ENCODE measurements at places on chromosomes 16 and 17.

- DNase-seq: no peak
These were observed 94.5 kb downstream of the MARF1 start for GRCh38 chr16:15548482-15548891.

GRCh38 chr16:19696328-19696727 lies 21.7 kb downstream of the KNOP1 start:
- DNase-seq: peak; percentile 54

- no peak for DNase-seq
These were observed 124.3 kb upstream of the NACA2 start for GRCh38 chr17:61715348-61715747.

GRCh38 chr17:3026856-3027751 lies 36.3 kb downstream of the OR1D5 start:
- no peak for DNase-seq

DNA sequence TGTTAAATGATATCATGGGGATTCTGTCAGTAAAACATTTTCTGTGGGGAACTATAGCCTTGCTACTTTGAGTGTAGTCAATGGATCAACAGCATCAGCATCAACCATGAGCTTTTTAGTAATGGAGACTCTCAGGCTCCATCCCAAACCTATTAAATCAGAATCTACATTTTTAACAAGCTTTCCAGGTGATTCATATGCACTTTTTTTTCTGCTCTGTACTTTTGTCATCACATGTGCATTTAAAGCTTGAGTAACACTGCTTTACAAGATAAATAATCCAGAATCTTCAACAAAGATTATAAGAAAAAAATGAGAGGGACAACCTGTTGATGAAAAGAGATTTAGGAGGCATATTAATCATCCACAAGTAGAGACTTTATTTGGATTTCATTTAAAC lies 23.5 kb downstream of the NUP93 start:
- DNase-seq: no peak

GRCh38 chr17:41655611-41656111 lies 31.3 kb upstream of the KRT17 start:
- no peak for DNase-seq

- no peak for DNase-seq
These were observed 519 bp downstream of the ST6GALNAC2 start for GRCh38 chr17:76585033-76585648.

DNA sequence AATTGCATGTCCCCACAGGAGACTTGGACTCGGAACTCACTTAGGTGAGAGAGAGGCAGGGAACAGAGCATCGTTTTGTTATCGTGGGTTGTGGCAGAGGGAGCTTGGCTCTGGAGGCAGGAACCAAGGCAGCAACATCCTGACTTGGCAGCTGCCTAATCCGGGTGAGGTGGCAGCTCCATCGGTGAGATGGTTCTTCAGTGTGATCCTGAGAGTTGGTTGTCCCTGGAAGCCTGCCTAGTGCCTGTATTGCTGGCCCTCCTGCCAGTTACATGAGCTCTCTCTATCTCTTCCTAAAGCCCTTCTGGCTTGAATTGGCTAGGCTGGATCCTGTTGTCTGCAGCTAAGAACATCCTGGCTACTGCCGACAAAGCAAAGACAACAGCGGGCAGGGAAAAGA lies 19.9 kb upstream of the SEC14L1 start:
- DNase-seq: no peak

DNA sequence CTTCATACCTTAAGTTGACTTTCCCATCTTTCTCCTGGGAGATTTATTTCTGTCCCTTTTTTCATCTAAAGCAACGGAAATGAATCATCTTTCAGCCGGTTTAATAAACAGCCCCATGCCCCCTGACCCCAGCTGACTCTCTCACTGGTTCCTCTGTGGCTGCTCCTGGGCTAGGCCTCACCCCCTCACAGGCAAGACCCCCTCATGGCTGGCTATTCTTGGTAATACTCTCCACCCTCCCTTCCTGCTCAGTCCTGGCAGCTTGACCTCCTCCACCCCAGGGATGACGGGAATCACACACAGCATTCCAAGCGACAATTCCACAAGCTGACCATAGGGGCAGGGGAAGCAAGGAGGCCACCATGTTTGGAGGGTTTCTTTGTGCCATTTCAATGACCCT lies 1.5 kb upstream of the ADAP2 start:
- DNase-seq: no peak

DNA sequence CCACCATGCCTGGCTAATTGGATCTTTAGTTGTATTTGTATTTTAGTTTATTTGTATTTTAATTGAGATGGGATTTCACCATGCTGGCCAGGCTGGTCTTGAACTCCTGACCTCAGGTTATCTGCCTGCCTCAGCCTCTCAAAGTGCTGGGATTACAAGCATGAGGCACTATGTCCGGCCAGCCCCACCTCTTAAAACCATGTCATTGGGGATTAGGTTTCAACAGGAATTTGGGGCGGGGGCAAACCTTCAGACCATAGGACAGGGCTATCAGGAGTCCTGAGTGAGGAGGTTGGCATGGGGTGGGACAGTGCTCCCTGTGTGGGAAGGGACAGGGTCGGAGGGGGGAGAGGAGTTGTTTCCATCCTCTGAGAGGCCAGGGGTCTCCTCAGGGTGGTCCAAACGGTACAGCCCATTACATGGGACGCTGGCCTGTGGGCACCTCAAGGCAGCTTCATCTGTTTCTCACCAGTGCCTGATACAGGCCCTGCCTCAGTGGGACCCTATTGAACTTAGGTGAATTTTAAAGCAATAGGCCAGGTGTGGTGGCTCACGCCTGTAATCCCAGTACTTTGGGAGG lies 21.6 kb downstream of the GAA start:
- no peak for DNase-seq

DNA sequence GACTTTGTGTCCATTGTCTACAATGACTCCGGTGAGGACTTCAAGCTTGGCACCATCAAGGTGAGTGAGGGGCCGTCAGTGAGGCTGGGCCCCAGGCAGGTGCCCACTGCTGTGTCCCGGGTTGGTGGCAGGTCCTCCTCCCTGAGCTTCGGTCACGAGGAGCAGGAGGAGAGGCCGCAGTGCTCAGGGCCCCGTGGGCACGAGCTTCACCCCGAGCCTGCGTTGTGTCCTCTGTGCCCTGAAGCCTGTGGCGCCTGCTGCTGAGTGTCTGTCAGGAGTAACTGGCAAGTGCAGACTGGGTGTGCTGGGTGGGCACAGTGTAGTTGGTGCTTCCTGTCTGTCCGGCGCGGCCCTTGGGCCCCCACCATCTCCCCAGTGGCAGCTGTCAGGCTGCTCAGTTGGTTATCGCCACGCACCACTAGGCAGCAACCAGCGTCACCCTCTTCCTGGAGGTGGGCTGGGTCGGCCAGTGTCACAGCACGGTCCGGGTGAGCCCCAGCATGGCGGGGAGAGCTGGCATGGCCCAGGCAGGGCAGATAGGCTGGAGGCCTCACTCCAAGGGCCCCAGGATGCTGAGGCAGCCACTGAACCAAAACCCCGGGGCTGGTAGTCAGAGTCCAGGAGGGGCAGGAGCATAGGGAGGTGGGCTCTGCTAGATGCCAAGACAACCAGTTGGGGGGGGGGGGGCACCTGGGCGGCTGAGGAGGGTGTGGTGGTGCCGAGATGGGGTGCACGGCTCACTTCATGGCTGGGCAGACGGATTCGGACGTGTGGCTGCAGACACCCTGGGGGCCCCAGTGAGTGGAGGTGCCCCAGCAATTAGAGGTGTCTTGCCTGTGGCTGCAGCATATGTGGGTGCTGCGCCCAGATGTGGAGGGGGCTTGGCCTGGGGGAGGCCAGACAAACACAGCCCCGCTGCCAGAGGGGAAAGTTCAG lies 39.3 kb downstream of the TSC2 start:
- DNase-seq: no peak

DNA sequence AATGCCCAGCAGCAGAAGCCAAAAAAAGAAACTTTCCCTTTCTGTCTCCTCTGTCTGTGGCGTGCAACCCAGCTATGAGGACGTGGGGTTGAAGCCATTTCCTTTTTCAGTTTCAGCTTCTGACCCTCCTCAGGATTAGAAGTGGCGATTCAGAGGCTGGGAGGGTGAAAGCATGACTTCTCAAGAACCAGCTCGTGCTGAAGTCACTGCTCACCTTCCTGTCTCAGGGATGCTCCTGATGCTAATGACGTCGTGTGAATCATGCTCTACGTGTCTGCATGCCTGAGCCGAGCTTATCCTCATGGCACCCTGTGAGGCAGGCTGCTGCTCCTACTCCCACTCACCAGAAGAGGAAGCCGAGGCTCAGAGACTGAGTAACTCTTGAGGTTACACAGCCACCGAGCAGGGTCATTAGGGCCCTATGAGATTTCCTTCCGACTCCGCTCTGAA lies 5.7 kb upstream of the LPO start:
- no peak for DNase-seq

DNA sequence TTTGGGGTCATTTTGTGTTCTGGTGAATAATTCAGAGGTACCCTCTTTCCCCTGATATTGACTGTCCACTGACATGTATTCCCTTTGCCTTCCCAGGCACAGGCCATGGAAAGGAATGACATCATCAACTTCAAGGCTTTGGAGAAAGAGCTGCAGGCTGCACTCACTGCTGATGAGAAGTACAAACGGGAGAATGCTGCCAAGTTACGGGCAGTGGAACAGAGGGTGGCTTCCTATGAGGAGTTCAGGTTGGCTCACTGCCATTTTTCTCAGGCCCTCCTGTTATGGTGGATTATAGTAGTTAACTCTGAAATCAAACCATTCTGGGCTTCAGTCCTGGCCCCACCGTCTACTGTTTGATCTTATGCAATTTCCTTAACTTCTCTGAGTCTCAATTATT lies 1.6 kb upstream of the EFTUD2 start:
- no peak for DNase-seq

DNA sequence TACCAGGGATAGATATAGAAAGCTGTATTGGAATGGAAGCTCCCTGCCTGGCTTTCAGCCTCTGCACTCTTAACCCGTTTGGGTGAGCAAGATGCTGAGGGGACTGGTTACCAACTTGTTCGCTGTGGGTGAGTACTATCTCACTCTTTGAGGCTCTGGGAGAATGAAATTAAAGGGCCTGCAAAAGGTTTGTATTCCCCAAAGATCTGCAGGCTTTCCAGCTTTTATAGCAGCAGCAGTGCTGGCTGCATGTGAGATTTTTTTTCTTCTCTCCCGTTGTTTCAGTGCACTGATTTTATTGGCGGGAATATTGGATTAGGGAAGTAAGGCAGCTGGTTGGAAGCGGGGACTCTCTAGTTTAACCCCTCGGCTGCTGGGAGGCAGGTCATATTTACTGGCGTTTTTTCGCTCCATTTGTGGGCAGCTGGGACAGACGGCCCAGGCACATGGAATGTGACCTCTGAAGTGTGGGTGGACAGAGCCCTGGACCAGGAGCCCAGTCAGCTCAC lies 30.9 kb downstream of the C17orf75 start:
- no peak for DNase-seq

- DNase-seq: peak; percentile 29
These were observed 64.3 kb downstream of the CNGB1 start for GRCh38 chr16:57906382-57907316.

Data from activated naive CD4-positive, alpha-beta T cell treated with Interleukin-2 at 50 U/mL for 16 hours (primary cell).